ENCODE measurements at places on chromosomes 3 and 15.

GRCh38 chr3:48518069-48518468 is 14.1 kb upstream of the SHISA5 start:
- DNase-seq: no peak

DNA sequence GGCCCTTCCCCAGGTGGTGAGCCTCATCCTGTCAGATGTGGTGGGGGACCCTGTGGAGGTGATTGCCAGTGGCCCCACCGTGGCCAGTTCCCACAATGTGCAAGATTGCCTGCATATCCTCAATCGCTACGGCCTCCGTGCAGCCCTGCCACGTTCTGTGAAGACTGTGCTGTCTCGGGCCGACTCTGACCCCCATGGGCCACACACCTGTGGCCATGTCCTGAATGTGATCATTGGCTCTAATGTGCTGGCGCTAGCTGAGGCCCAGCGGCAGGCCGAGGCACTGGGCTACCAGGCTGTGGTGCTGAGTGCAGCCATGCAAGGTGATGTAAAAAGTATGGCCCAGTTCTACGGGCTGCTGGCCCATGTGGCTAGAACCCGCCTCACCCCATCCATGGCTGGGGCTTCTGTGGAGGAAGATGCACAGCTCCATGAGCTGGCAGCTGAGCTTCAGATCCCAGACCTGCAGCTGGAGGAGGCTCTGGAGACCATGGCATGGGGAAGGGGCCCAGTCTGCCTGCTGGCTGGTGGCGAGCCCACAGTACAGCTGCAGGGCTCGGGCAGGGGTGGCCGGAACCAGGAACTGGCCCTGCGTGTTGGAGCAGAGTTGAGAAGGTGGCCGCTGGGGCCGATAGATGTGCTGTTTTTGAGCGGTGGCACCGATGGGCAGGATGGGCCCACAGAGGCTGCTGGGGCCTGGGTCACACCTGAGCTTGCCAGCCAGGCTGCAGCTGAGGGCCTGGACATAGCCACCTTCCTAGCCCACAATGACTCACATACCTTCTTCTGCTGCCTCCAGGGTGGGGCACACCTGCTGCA is 4.8 kb downstream of the GLYCTK start:
- DNase-seq: no peak

DNA sequence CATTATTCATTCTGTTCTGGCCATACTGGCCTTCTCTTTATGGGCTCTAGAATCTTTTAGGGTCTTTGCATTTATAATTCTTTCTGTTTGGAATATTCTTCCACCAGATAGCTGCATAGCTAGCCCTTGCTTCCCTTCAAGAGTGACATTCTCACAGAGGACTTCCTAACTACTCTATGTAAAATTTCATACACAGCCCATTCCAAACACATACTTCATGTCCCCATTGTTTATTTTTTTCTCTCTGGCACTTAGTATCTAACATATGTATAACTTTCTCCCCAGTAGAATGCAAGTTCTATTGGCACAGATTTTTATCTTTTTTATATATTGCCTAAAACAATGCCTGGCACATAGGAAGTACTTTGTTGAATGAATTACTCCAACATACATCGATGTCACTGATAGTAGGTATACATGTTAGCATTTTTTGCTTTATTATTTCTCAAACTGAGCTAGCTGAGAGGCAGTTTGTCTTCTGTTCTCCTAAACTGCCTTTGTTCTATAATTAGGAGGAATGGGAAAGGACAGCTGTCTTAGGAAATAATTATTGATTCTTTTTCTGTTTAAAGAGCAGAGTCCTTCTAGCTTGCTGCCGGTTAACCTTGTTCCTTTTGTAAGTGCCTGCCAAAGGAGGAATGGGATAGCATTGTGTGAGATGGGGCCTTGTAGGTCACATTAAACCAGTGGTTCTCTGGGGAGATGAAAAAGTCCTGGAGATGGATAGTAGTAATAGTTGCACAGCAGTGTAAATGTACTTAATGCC is 7.9 kb downstream of the FAM162A start:
- no peak for DNase-seq

- no peak for DNase-seq
These were observed 140.9 kb downstream of the ATP8B4 start for GRCh38 chr15:49978121-49978520.

GRCh38 chr3:64104006-64104405 is 80.7 kb upstream of the PSMD6 start:
- no peak for DNase-seq

GRCh38 chr15:74489518-74490338 is 28.8 kb upstream of the UBL7 start:
- DNase-seq: peak; percentile 7

DNA sequence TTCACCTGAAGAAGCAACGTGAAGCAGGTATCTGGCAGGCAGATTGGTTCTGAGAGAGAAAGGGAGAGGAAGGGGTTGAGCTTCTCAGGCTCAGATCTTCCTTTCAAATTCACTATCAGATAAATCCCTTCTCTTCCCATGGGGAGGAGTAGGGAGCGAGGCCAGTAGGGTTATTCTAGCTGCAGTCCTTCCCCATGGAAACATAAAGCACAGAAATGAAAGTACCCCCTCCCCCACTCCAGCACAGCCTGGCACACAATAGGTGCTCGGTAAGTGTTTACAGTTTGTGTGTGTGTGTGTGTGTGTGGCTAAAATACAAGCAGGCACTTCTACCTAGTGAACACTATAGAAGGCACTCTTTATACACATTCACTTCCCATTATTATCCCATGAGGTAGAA is 20.8 kb upstream of the VPS8 start:
- DNase-seq: peak; percentile 7

DNA sequence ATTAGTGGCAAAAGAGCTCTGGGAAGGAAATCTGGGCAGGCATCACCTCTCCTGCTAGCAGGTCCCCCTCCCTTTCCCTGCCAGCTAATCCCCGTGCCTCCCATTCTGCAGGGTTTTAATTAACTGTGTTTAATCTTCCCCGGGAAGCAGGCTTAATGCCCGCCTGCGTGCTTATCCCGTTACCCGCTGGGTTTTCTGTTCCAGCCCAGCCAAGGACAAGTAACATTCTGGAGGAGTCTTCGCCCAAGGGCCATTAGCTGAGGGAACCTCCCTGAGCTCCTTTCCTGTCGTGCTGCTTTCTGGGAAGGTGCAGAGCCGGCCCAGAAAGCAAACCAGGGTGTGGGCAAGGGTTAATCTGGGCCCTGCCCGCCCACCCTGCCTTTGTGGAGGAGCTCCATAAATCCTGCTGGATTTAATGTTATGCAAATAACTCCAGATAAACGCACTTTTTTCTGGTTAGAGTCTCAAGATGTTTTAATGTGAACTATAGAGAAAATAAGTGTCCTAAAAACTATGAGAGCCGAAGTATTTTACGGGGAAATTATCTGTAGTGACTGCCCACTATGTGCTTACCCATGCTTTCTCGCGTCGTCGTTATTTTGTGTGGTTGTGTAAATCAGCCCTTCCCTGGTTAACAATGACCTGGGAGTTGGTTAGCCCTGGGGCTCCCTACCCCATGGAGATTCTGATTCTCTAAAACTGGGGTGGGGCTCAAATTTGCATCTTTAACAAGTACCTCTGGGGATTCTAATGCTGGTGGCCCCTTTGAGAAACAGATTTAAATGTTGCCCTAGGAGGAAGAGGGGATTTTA is 25.9 kb downstream of the TRIM71 start:
- DNase-seq: no peak

GRCh38 chr15:39920510-39921273 is 626 bp upstream of the GPR176 start:
- peak; percentile 55 for DNase-seq

GRCh38 chr3:183027276-183027675 is 46.9 kb upstream of the DCUN1D1 start:
- DNase-seq: no peak

DNA sequence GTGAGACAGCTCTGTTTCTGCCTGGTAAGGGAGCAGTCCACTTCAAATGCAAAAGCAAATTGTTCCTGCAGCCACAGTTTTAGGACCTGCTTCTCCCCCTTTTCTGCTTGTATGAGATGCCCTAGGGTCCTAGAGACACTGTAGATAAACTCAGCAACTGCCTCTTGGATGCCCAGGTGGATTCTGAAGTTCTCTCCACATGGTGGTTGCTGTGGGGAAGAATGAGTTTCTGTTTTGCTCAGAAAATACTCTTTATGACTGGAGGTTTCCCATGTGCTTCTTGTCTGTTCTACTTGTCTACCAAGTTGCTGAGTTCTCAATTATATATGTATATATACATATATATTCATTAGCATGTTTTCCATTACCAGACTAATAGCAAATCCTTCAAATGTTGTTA is 5.6 kb upstream of the ZNF80 start:
- DNase-seq: no peak

DNA sequence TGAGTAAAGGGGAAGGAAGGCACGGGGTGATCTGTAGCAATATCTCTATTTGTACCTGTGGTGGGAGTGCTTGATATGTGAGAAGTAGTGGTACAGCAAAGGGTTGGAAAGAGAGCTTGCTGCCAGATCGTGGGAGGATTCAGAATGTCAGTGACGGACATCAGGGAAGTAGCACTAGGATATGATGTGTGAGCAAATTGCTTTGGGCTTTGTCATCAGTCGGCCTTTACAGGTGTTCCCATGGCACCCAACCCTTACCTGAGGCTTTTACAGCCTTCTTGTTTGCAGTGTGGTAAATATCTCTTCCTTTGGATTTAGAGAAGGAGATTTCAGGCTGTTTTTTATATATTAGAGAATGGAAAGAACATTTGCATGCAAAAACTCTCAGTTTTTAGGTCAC is 29.8 kb downstream of the IL1RAP start:
- DNase-seq: no peak

GRCh38 chr15:42240823-42241222 is 32.2 kb upstream of the GANC start:
- DNase-seq: no peak

DNA sequence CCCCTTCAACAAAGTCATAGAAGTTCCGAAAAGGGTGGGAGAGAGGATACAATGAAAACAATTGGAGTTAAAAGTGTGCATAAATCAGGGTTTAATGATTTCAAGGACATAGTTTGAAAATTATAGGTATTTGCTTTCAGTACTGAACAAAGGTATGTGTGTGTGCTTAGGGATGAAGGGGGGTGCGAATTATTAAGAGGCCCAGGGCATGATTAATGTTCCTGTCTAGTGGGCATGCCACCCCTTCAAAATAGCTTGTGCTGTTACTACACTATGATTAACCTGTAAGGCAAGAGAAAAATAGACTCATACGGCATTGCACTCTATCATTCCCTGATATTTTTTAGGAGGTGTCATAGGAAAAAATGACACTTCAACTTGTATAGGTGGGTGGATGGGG is 731.6 kb downstream of the NAALADL2 start:
- DNase-seq: no peak

DNA sequence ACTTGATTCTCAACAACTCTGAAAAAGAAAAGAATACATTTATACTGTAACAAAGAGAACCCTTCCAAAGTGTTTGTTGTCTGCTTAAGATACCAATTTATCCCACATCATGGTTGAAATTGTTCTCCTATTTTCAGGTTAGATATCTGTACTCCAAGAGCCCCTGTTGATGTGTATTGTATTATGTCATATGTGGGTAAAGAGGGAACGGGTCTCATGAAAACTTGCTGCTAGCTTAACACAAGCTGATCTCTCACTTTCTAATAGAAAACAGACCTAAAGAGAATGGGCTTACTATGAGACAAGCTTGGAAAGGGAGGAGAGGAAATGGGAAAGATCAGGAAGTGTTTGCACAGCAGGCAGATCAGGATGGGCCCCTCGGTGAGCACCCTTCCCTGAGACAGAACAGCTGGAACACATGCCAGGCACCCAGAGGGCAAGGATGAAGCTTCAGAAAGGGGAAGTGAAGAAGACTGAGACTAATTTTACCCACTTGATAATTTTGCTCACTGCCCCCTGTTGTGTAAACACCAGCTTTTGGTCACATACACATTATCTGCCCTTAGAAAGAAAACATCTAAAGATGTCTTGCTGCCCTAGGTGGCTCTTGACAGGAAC is 747.9 kb upstream of the CCDC54 start:
- no peak for DNase-seq

DNA sequence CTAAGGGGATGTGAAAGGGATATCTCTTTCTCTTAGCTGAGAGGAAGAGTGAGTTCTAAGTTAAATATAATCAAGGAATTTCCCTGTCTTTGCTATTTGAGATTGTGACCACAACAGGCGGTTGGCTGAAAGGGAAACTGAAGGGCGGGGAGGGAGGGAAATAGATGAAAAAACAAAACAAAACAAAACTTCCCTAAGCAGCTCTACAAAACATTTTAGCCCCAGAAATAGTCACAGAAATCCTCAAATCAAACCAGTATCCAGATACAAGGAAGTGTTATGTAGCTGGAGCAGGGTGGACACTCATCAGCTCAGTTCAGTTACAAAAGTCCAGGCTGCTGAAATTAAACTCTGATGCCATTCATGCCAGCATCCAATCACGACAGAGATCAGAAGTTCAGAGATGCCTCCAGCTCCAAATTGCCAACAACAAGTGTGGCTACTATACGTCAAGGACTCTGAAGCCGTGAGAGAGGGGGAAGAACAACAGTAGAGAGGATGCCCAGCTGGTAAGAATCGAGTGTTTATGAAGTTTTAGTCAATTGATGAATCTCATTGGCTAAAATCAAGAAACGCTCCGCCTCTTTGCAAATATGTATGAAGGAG is 319 bp upstream of the TP63 start:
- DNase-seq: no peak

DNA sequence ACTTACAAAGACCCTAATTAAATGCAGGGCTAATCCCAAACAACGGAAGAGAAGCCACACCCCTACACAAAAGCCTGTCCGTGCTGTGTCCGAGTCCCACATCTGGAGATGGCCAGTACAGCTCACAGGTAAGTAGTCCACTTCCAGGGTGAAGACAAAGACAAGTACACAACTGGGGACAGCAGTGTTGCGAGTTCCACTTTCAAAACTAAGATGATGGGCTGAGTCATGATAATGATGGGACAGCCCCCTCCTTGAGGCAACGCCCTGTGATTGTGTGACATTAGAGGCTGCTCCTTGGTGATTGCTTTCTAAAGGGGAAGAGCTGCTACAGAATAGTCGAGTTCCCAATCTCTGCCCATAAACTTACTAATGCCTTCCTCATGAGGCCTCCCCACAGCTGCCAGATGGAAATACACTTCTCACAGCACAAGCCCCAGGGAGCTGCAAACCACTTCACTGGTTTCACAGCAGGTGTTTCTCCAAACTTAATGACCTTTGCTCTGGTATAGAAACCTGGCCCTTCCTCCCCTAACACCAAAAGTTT is 27.6 kb downstream of the RFT1 start:
- DNase-seq: no peak

- no peak for DNase-seq
These were observed 491.8 kb downstream of the FHIT start for GRCh38 chr3:60759439-60759838.

DNA sequence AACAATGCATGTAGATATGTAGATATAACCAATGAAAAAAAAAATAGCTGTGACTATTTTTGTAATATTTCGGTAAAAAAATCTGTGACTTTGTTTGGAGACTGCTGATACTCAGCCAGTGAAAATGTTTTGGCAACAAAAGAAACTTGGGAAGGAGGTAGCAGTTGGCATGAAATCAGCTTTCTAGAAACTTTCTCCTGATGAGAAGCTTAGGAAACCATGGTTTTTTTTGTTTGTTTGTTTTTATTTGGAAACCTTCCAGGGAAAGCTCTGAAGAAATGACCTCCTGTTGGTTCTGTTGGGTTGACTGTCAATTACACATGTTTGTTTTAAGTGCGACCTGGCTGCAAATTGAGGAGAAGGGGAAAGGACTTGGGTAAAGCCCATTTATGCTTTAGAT is 445.9 kb downstream of the UNC13C start:
- DNase-seq: no peak

Measured in NCI-H748 treated with DMSO at 0.1 percent for 48 hours (cell line).